ENCODE measurements at places on chromosomes 7 and 10. TPM values are rescaled to one million over a fixed set of nuclear protein-coding genes. Genes with fewer than 3 reads are reported as not detected.

TMEM72 gene
- not detected for total RNA-seq

LANCL2 gene
- 27.3 TPM for total RNA-seq

DGKI gene
- 4.7 TPM for total RNA-seq

SORCS1 gene
- total RNA-seq = not detected

GJD4 gene
- not detected for total RNA-seq

UMAD1 gene
- total RNA-seq = 24.9 TPM

SGCE gene
- total RNA-seq = 77.4 TPM

ZYX gene
- 48.4 TPM for total RNA-seq

VKORC1L1 gene
- 8.7 TPM for total RNA-seq

HOXA1 gene
- total RNA-seq = 0.72 TPM

SPDYE16 gene
- 0.09 TPM for total RNA-seq

POMZP3 gene
- 7.7 TPM for total RNA-seq

ATOH7 gene
- not detected for total RNA-seq

SUGCT gene
- total RNA-seq = 1.9 TPM

PAX2 gene
- not detected for total RNA-seq

CRHR2 gene
- total RNA-seq = not detected

PDE1C gene
- 187 TPM for total RNA-seq

ACHE gene
- 0.16 TPM for total RNA-seq

GPR15LG gene
- not detected for total RNA-seq

OPN4 gene
- not detected for total RNA-seq

ADAM8 gene
- not detected for total RNA-seq

TDRD1 gene
- total RNA-seq = 0.45 TPM

CFAP70 gene
- total RNA-seq = 1.4 TPM

VSTM2A gene
- total RNA-seq = not detected

RBM28 gene
- 66.7 TPM for total RNA-seq

NMT2 gene
- total RNA-seq = 18.3 TPM

ZNF425 gene
- total RNA-seq = 4.3 TPM

AGR3 gene
- not detected for total RNA-seq

NUTM2B gene
- total RNA-seq = 0.09 TPM

COL13A1 gene
- total RNA-seq = 6.0 TPM

MDH2 gene
- 38.3 TPM for total RNA-seq

Measured in fibroblast of the aortic adventitia (primary cell).